ENCODE measurements at places on chromosomes 7 and 10.

- H3K4me3 ChIP-seq, result no peak overlapping the region
- H3K27me3 ChIP-seq, result no peaks in the 10 kb centered on the region
- H3K27ac ChIP-seq, result no peak overlapping the region
Observed at GRCh38 chr7:116610210-116610609, 61.8 kb upstream of the MET start.

GRCh38 chr10:75487755-75488125 is 56.3 kb downstream of the LRMDA start:
- no peak overlapping the region for H3K27ac ChIP-seq
- H3K27me3 ChIP-seq, result no peaks in the 10 kb centered on the region
- H3K4me3 ChIP-seq, result no peak overlapping the region
- DNase-seq, result no peak
- no peaks in the 10 kb centered on the region for H3K36me3 ChIP-seq

DNA sequence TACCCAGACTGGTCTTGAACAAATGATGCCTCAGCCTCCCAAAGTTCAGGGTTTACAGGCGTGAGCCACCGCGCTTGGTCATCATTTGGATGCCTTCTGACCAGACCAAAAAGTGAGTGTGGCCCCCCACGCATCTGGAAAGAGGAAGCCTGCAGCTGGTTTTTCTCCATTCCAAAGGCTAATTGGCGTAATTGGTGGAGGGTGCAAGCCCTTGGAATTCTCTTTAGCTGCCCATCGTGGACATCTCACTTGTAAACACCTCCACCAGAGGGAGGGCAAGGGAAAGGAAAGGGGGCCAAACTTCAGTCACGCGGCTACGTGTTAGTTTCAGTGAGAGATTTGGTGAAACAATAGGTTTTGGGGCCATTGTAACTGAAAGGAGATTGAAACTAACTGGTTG is 4.1 kb upstream of the ARHGAP21 start:
- no peaks in the 10 kb centered on the region for H3K27me3 ChIP-seq
- H3K36me3 ChIP-seq, result no peaks in the 10 kb centered on the region
- no peaks in the 10 kb centered on the region for H3K4me1 ChIP-seq
- no peak overlapping the region for H3K27ac ChIP-seq

GRCh38 chr7:57529931-57530330 is 80.0 kb downstream of the ZNF716 start:
- no peak overlapping the region for H3K4me3 ChIP-seq
- no peak overlapping the region for H3K27ac ChIP-seq
- no peaks in the 10 kb centered on the region for H3K4me1 ChIP-seq
- DNase-seq, result no peak

DNA sequence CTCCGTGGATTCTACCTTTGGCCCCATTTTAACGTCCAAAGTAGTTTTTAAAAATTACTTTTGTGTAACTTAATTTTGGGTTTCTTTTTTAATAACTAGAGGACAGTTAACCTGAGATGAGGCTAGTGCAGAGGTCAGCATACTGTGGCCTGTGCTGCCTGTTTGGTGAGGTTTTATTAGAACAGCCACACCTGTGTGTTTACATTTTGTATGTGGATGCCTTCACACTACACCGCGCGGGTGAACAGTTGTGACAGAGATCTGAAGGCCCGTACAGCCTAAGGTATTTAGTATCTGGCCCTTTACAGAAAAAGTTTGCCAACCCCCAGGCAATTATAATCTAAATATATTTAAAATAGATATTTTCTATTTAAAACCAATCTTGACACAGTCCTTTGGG is 46.9 kb downstream of the STK17A start:
- peaks cover 20% of the 10 kb centered on the region for H3K4me1 ChIP-seq
- no peak overlapping the region for H3K27ac ChIP-seq
- H3K36me3 ChIP-seq, result peaks cover 12% of the 10 kb centered on the region

- no peak for DNase-seq
- H3K4me1 ChIP-seq, result no peaks in the 10 kb centered on the region
- H3K27ac ChIP-seq, result no peak overlapping the region
Observed at GRCh38 chr10:3648170-3648569, 136.8 kb downstream of the KLF6 start.

- no peaks in the 10 kb centered on the region for H3K4me1 ChIP-seq
- DNase-seq, result peak; percentile 78
- no peaks in the 10 kb centered on the region for H3K27me3 ChIP-seq
- H3K4me3 ChIP-seq, result no peak overlapping the region
- no peak overlapping the region for H3K27ac ChIP-seq
Observed at GRCh38 chr7:128427289-128427891, 17.6 kb upstream of the IMPDH1 start.

DNA sequence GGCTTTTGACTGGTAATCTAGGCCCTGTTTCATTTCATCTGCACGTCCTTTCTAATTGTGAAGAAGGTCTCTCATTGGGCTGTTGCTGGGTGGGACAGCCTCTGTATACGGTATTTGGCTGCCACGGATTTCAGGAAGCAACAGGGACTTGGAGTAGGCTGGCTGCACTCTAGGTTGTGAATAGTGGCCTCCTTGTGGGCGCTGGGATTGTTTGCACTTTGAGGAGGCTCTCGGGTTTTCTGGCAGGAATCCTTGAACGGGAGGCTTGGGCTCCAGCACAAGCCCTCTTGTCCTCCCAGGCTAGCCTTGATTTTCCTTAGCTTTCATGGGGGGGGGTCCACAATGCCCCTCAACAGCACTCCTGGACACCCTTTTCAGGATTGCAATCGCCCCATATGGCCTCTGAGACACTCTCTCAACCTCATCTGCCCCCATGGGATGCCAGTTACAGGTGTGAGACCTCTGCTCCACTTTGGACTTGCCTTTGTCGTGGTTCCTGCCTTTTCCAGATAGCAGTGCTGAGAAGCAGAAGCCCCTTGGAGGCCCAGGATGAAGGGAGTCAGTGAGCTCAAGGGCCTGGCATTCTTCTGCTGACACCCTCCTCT is 33.9 kb upstream of the ZNF273 start:
- H3K36me3 ChIP-seq, result no peaks in the 10 kb centered on the region
- no peaks in the 10 kb centered on the region for H3K4me1 ChIP-seq
- DNase-seq, result no peak
- no peak overlapping the region for H3K27ac ChIP-seq
- H3K27me3 ChIP-seq, result no peaks in the 10 kb centered on the region
- no peak overlapping the region for H3K4me3 ChIP-seq

GRCh38 chr7:134993877-134994456 is 7.7 kb downstream of the AGBL3 start:
- no peak for DNase-seq
- no peaks in the 10 kb centered on the region for H3K27me3 ChIP-seq
- peaks cover 18% of the 10 kb centered on the region for H3K4me1 ChIP-seq

DNA sequence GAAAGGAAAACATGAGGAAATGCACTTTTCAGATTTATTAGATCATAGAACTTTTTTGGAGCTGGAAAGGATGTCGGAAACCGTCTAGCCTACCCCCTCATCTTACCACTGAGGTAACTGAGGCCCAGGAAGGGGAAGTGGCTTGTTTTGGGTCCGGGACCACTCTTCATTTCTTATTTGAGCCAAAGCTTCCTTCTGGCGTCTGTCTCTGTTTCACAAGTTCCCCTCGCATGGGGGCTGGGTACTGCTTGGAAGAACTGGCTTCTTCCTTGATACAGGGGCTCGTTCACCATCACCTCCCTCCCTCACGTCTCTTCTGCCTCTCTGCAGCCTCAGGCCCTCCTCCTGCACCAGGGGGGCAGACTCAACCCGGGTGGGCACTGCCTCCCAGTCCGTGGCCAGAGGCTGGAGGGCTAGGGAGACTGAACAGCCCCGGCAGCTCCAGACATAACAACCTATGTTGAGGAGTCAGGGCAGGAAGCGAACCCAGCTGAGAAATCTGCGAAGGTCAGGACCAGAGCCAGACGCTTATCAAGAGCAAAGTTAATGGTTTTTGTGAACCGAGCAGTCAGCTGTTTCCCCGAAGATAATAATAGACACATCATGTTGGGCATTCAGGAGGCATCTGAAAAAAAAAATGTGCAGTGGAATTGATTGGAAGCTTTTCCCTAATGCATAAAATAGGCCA is 12.9 kb downstream of the HTRA1 start:
- no peaks in the 10 kb centered on the region for H3K27me3 ChIP-seq
- no peak overlapping the region for H3K4me3 ChIP-seq
- H3K4me1 ChIP-seq, result peaks cover 57% of the 10 kb centered on the region
- no peaks in the 10 kb centered on the region for H3K36me3 ChIP-seq

GRCh38 chr7:117949232-117949631 is 76.0 kb upstream of the CTTNBP2 start:
- DNase-seq, result no peak
- H3K4me3 ChIP-seq, result no peak overlapping the region
- H3K36me3 ChIP-seq, result no peaks in the 10 kb centered on the region
- no peak overlapping the region for H3K27ac ChIP-seq

DNA sequence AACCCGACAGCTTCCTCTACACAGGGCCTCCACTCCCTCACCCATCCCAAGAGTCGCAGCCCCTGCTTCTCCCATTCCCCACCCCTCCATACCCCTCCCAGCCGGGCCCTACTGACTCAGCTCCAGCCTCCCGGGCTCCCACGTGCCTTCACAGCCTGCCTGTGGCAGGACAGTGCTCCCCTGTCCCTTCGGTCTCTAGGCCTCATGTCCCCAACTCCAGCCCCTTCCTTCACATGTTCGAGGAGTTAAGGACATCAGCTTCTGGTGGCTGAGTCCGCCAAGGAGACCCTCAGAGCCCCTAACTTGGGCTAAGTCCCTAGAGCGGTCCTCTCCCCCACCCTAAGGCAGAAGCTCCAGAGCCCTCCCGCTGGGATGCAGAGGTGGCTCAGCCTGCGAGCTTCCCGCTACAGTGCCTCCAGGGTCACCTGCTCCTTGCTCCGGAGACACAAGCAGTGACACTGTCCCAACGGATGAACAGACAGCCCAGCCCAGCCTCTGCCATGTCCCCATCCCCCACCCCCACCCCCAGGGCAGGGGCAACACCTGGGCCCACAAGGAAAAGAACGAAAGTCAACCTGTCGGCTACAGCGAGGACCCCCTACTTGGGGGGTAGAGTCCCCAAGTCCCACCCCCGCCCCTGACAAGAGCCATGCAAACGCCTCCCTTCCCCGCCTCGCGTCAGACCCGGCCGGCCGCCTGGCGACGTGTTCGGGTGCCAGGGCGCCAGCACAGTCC is 716 bp downstream of the SMARCD3 start:
- H3K4me3 ChIP-seq, result peak overlapping the region; percentile 100
- H3K4me1 ChIP-seq, result peaks cover 51% of the 10 kb centered on the region
- DNase-seq, result no peak
- peaks cover 8% of the 10 kb centered on the region for H3K36me3 ChIP-seq
- peak overlapping the region; percentile 99 for H3K27ac ChIP-seq

DNA sequence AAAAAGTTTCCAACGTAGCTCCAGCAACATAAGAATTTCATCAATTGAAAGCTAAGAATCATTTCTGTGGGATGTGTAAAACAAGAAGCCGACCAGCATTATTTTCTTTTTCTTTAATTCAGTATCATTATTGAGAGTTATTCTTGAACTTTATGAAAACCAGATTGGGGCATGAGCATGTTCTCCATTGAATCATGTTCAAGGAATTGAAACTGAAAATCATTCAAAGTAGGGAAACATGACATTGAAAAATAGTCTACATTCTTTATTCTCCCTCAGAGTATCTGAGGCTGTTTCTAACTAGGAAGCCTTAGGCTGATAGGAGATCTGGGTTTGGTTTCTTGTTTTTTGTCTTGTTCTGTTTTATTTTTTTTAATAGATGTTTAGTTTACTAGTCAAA is 253.7 kb downstream of the DYNC1I1 start:
- H3K4me1 ChIP-seq, result no peaks in the 10 kb centered on the region
- H3K4me3 ChIP-seq, result no peak overlapping the region
- H3K27ac ChIP-seq, result no peak overlapping the region
- no peaks in the 10 kb centered on the region for H3K27me3 ChIP-seq
- DNase-seq, result no peak

DNA sequence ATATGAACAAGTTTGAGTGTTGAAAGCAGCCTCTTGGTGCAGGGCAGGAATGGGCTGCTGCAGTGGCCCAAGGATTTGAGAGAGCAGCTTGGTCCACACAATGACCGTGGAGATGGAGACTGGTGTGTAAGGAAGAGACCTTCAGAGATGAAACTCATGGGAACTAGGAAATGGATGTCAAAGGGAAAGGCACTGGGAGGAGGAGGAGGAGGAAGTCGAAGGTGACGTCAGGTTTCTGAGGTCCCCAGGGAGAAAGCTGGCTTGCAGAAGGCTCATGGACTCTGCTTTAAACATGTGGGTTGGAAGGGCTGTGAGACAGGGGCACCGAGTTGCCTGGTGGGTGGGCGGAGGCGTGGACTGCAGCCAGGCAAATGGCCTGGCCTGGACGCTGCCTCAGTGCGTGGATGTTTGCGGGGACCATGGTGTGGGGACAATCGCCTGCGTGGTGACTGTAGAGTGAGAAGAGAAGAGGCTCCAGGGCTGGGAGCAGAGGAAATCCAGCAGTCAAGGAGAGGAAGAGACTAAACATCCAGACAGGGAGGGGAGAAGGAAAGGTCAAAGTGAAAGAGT is 14.6 kb downstream of the C10orf71 start:
- peaks cover 32% of the 10 kb centered on the region for H3K4me1 ChIP-seq
- DNase-seq, result no peak
- no peak overlapping the region for H3K27ac ChIP-seq
- no peak overlapping the region for H3K4me3 ChIP-seq

DNA sequence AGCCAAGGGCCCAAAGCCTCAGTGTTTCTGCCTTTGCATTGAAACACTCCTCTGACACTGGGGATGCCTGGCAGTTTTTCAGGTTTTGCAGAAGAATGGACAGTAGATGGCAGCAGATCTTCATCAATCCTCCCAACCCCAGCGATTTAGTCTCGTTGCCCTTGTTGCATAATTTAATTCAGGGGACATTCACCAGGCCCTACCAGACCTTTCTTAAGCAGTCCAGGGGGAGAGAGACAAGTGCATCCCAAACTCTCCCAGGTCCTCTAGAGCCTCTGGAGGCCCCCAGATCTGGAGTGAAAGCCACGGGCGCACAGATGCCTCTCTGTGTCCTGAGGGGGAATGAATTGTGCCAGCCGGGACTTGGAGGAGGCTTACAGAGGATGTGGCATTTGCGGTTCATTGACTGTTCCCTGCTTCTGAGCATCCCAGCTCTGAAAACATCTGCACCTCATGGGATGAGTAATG is 29.6 kb downstream of the MINDY4 start:
- no peaks in the 10 kb centered on the region for H3K36me3 ChIP-seq
- H3K4me3 ChIP-seq, result no peak overlapping the region
- H3K27ac ChIP-seq, result no peak overlapping the region
- H3K4me1 ChIP-seq, result peaks cover 14% of the 10 kb centered on the region

GRCh38 chr10:88423732-88424131 is 159.4 kb downstream of the RNLS start:
- H3K27me3 ChIP-seq, result peaks cover 7% of the 10 kb centered on the region
- no peak overlapping the region for H3K27ac ChIP-seq
- DNase-seq, result peak; percentile 75

- peaks cover 15% of the 10 kb centered on the region for H3K4me1 ChIP-seq
- H3K27me3 ChIP-seq, result peaks cover 7% of the 10 kb centered on the region
- no peak overlapping the region for H3K27ac ChIP-seq
- no peaks in the 10 kb centered on the region for H3K36me3 ChIP-seq
Observed at GRCh38 chr7:70620333-70621055, 511.4 kb upstream of the GALNT17 start.
